ENCODE measurements at places on chromosomes 3 and 15. TPM values are rescaled to one million over a fixed set of nuclear protein-coding genes. Genes with fewer than 3 reads are reported as not detected.

DNA sequence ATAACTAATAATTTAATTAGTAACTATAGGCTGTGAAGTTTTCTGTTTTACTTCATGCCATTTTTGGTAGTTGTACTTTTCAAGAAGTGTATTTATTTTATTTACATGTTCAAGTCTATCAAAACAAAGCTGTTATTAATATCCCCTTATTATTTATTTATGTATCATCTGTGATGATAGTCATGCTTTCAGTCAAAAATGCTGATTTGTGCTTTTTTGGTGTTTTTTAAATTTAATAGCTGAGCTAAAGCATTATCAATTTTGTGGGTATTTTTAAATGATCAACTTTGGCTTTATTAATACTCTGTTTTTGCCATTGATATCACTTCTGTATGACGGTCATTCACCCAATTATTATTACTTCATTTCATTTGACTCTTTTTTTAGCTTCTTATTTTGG, 1229.2 kb upstream of the CADM2 start:
- H3K27me3 ChIP-seq = no peaks in the 10 kb centered on the region
- H3K4me3 ChIP-seq = no peak overlapping the region
- H3K27ac ChIP-seq = no peak overlapping the region
- no peaks in the 10 kb centered on the region for H3K36me3 ChIP-seq
- no peaks in the 10 kb centered on the region for H3K4me1 ChIP-seq

DNA sequence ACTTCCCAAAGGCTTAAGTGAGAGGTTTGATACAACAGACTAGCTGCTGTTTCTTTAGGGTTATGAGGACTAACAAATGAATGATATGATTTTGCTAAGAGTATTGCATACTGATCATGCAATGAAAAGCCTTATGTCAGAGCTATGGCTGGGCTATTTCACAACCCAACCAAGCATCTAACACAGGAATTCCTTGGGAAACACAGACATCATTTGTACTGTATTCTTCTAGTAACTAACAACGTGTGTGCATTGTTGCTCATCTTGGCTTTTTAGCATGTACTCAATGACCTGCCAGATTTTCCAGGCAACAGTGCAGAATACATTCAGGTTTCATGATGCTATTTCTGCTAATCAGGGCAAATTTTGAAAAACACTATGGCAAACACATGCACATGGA, 19.3 kb downstream of the PDZRN3 start:
- H3K27ac ChIP-seq = no peak overlapping the region
- no peak overlapping the region for H3K4me3 ChIP-seq
- no peaks in the 10 kb centered on the region for H3K27me3 ChIP-seq
- H3K4me1 ChIP-seq = no peaks in the 10 kb centered on the region

GRCh38 chr15:88470625-88471372, 3.3 kb downstream of the MRPS11 start:
- H3K36me3 ChIP-seq = peaks cover 25% of the 10 kb centered on the region
- no peaks in the 10 kb centered on the region for H3K27me3 ChIP-seq
- H3K27ac ChIP-seq = no peak overlapping the region
- no peak overlapping the region for H3K4me3 ChIP-seq
- H3K4me1 ChIP-seq = peaks cover 18% of the 10 kb centered on the region
- DNase-seq = no peak

GATM gene
- total RNA-seq = 1.6 TPM

ADIPOQ gene
- not detected for total RNA-seq

- H3K4me3 ChIP-seq = peak overlapping the region; percentile 25
- DNase-seq = no peak
- H3K36me3 ChIP-seq = peaks cover 1% of the 10 kb centered on the region
- H3K27ac ChIP-seq = no peak overlapping the region
- peaks cover 6% of the 10 kb centered on the region for H3K4me1 ChIP-seq
Measured at GRCh38 chr3:138348754-138349739, 668 bp downstream of the MRAS start.

ANKDD1A gene
- 9.1 TPM for total RNA-seq

GRCh38 chr15:70192490-70192889, 94.8 kb upstream of the TLE3 start:
- H3K4me3 ChIP-seq = no peak overlapping the region
- H3K27me3 ChIP-seq = peaks cover 12% of the 10 kb centered on the region
- no peaks in the 10 kb centered on the region for H3K36me3 ChIP-seq
- H3K27ac ChIP-seq = no peak overlapping the region

DNA sequence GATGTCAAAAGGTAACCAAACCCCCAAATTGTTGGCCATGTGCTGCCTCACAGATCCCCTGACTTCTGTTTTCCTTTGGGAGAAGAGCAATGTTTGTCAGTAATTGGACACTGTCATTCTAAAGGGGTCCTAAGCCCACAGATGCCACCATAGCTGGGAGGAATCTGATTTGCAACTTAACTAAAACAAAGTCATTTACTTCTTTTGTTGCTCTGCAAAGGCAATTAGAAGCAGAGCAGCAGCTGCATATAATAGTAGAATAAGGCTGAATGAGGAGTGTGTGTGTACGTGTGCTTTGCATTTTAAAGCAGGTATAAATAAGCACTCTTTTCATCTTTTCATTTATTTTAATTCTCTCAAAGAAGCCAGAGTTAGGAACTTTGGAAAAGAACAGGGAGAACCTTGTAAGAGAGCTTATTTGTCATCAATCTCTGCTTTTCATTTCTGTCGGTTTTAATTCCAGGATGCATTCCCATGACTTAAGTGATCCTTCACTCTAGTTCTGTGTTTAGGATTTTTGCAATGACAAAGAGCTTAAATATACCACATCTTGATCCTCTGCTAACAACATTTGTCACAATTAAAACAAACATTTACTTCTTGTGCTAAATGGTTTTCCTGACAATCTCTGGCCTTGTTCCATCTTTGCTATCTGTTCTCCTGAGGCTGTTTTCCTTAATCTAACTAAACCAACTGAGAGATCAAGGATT, 530.2 kb upstream of the CBLB start:
- H3K27ac ChIP-seq = no peak overlapping the region
- H3K4me3 ChIP-seq = no peak overlapping the region
- no peaks in the 10 kb centered on the region for H3K4me1 ChIP-seq

- H3K4me3 ChIP-seq = no peak overlapping the region
- peaks cover 8% of the 10 kb centered on the region for H3K4me1 ChIP-seq
- no peaks in the 10 kb centered on the region for H3K27me3 ChIP-seq
- no peak for DNase-seq
- H3K36me3 ChIP-seq = peaks cover 39% of the 10 kb centered on the region
- no peak overlapping the region for H3K27ac ChIP-seq
Measured at GRCh38 chr3:12638105-12638504, 25.8 kb downstream of the RAF1 start.

AGBL1 gene
- total RNA-seq = not detected

Measured in activated CD8-positive, alpha-beta T cell treated with anti-CD3 and anti-CD28 coated beads, Interleukin-2, amount 10 ng/mL, durations not matched to agents 7 days and 5 days (primary cell).